ENCODE measurements at places on chromosomes 7 and 10.

GRCh38 chr10:28938745-28939144 lies 261.4 kb downstream of the BAMBI start:
- DNase-seq = no peak

DNA sequence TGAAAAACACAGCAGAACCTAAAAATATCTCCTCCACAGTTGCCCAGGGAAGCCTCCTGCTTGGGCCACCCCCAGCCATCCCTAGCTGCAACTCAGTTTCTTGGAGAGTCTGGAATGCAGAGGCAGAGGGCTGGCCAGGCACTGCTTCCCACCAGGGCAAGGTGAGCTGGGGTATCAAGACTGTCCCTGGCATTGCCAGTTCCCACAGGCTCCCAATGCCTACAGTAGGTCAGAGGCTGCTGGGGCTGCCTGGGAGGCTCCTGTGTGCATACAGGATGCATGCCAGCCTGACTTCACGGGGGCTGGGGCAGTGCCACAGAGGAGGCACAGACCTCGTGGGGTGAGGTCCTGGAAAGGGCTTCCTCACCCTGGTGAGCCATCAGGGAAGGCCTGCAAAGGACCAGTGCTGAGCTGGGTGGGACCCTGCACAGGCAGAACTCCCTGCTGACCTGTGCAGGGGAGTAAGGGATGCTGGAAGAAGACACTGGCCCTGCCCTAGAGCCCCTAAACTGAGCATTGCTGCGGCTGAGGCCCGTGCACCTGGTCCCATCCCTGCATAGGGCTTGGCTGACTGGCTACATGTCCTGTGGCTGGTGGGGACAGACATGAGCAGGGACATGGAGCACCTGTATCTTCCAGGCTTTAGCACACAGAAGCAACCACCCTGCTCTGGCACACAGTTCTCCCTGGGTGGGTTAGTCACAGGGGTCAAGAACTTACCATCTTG lies 121.9 kb upstream of the RET start:
- DNase-seq = no peak

DNA sequence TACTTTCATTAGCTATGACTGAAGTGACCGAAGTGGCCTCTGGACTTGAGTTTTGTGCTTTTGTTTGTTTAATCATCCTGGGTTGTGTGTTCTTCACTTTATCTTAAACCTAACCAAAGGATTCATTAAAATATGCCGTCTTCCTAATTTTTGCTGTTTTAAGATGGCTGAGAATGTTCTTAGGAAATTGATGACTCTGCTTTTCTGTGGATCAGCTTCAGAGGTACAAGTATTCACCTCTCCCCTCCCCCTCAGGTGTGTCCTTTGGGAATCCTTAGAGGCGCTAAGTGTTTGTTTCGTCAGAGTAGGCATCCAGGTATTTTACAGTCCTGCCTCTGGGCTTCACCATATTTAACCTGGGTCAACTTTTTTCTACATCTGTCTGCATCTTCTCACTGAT lies 1.1 kb downstream of the CCDC126 start:
- peak; percentile 71 for DNase-seq

GRCh38 chr10:85641479-85642009 lies 725.1 kb downstream of the GRID1 start:
- DNase-seq = peak; percentile 7
